ENCODE measurements at places on chromosomes 2 and 18.

DNA sequence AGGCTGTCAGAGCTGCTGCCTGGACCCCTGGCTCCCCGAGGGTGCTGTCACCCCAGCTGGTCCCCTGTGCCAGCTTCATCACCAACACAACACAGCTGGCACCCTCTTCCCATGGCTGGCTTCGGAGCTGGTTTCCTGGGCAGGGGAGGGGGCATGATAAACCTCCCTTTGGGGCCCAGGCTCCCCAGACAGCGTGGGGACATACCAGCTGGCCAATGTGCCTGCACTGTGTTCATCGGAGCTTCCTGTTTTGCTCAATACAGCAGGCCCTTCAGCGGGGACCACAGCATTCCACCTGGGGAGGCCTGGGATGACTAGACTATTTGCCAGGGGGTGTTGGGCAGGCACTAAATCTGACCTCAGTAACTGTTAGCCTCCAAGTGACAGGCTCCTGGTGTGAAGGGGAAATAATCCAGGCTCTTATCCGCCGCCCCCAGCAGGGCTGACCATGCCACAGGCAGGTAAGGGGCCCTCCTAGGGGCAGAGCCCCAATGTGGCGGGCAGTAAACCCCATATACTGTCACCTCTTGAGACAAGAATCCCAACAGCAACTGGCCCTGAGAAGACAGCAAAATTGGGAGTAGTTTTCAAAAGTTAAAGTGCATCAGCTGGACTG is 44.6 kb downstream of the EMX1 start:
- no peak for DNase-seq

DNA sequence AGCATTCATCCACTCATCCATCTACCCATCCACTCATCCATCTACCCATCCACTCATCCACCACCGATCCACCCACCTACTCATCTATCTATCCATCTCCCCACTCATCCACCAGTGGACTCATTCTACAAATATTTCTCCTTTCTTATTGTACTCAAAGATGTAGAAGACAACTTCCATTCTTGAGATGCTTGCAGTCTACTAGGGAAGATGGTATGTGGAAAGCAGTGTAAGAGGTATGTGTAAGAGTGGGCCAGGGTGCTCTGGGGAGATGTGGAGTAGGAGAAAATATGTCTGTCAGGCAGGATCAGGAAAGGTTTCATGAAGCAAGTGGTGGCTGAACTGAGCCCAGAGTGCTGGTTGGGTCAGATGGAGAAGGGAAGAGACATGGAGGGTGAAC is 150.8 kb downstream of the CELF4 start:
- DNase-seq: no peak

DNA sequence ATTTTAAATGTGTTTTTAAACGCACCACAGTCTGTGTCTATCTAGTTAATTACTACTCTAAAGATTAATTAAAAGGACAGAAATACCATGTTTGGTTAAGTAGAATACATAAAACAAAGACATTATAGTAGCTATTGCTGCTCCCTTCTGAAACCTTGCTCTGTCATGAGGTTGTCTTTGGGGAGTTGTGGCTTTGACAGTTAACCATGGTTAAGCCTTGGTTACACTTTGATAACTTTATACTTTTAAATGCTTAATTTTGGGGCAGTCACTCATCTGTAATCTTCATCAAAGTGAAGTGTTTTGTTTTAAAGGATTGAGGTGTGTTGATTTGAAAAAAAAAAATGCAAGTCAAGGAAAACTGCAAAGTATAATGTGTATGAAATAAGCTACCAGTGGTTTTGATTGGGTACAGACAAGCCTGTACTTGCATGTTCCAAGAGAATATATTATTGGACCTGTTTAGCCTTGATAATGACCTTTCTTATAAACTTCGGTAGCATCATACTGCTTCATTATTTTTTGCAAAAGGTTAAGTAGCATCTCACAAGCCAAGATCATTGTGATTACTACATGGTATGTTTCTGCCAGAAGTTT is 29.8 kb upstream of the TBR1 start:
- no peak for DNase-seq

DNA sequence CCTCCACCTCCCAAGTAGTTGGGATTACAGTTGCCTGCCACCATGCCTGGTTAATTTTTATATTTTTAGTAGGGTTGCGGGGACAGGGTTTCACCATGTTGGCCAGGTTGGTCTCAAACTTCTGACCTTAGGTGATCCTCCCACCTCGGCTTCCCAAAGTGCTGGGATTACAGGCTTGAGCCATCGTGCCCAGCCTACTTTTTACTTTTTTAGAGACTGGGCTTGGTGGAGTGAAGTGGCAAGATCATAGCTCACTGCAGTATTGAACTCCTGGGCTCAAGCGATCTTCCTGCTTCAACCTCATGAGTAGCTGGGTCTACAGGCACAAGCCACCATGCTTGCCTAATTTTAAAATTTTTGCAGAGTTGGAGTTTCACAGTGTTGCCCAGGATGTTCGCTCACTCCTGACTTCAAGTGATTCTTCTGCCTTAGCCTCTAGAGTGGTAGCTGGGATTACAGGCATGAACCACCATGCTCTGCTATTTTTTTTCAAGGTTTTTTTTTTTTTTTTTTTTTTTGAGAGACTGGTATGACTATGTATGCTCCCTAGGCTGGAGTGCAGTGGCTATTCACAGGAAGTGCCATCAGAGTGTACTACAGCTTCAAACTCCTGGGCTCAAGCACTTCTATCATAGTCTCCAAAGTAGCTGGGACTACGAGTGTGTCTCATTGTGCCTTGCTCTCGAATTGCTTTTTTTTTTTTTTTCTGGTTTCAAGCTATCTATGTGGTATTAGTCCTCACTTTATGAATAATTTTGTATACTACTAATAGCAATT is 11.9 kb downstream of the MSH2 start:
- no peak for DNase-seq

DNA sequence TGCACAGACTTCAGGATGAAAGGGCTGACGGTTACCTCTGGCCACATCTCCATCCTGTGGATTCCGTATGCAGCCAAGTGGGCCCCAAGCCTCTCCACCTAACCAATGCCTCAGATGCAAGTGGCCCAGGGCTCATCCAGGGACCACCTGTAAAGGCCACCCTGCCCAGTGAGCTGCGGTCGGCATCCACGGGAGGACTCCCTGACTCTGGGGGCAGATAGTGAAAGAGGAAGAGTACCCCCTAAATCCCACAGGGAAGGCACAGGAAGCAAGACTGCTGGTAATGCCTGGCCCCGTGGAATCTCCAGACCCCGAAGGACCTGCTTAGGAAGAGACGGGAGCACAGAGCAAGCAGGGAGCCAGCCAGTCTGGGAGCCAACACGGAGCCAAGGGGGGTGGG is 11.2 kb upstream of the TPO start:
- no peak for DNase-seq

- DNase-seq: no peak
These were observed 122.9 kb upstream of the COL3A1 start for GRCh38 chr2:188851311-188851710.

GRCh38 chr18:12774982-12775381 is 72.1 kb downstream of the PSMG2 start:
- no peak for DNase-seq

GRCh38 chr2:185835974-185836373 is 97.4 kb downstream of the FSIP2 start:
- DNase-seq: no peak

- DNase-seq: no peak
These were observed 59.3 kb downstream of the SETBP1 start for GRCh38 chr18:44740000-44740399.

DNA sequence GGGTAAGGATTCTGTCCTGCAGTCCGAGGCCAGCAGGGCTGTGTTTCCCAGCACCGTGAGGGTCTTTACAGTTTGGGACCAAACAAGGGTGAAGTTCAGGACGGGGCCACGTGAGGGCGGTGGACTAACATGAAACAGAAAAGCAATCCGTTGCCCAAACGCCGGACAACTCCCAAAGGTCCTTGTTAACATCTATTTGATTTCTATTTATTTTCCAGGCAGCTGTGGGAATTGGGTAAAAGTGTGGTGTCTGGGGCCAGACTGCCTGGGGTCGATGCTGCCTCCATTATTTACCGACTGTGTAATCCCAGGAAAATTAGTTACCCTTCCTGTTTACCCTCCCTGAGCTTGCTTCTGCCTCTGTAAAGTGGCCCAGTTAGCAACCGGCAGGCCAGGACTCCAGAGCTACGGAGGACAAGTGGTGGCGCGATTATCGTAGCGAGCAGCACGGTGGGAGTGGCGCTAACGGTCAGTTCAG is 66.3 kb upstream of the TCF7L1 start:
- DNase-seq: peak; percentile 56

- DNase-seq: no peak
These were observed 2.9 kb upstream of the SNRNP27 start for GRCh38 chr2:69890881-69891280.

GRCh38 chr2:6237039-6237660 is 545.0 kb downstream of the SOX11 start:
- no peak for DNase-seq

DNA sequence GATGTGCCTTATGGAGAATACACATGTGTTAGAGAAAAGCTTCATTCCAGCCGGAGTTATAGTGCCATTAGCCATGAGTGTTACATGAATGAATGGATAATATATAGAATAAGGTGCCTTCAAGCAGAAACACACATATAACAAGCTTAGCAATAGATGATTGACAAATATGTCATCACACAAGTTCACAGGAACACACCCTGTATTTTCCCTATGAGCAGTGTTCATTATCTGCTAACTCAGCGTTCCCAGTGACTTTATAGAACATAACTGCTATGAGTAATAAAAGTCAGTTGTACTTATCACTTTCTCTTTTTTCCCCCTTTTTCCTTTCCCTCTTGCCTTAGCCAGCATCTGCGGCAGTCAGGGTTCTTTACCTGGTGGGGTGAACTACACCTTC is 65.1 kb downstream of the TIMM21 start:
- DNase-seq: no peak

- no peak for DNase-seq
These were observed 265.2 kb upstream of the CXCR4 start for GRCh38 chr2:136383167-136383566.

DNA sequence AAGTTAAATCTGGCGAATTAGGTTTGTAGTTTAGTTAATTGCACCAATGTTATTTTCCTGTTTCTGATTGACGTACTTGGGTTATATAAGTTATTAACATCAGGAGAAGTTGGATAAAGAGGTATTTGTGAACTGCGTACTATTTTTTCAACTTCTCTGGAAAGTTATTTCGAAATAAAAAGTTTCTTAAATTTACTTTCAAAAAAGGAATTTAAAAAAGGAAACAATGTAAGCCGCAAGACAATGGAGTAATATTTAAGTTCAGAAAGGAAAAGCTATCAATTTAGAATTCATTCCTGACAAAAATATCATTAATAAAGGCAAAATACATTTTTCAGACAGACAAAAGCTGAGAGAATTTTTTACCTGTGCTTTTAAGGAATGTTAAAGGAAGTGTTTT is 47.7 kb downstream of the RAB10 start:
- no peak for DNase-seq

GRCh38 chr2:71882949-71883472 is 264.7 kb downstream of the CYP26B1 start:
- DNase-seq: peak; percentile 67
